ENCODE measurements at places on chromosomes 7 and 10.

DNA sequence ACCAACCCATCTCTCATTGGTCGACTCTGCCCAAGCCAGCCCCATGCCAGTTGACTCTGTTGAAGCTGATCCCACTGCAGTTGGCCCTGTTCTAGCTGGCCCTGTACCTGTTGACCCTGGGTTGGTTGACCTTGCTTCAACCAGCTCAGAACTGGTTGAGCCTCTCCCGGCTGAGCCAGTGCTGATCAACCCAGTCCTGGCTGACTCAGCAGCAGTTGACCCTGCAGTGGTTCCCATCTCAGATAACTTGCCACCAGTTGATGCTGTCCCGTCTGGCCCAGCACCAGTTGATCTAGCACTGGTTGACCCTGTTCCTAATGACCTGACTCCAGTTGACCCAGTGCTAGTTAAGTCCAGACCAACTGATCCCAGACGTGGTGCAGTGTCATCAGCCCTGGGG, 7.4 kb downstream of the PPRC1 start:
- DNase-seq, result no peak

DNA sequence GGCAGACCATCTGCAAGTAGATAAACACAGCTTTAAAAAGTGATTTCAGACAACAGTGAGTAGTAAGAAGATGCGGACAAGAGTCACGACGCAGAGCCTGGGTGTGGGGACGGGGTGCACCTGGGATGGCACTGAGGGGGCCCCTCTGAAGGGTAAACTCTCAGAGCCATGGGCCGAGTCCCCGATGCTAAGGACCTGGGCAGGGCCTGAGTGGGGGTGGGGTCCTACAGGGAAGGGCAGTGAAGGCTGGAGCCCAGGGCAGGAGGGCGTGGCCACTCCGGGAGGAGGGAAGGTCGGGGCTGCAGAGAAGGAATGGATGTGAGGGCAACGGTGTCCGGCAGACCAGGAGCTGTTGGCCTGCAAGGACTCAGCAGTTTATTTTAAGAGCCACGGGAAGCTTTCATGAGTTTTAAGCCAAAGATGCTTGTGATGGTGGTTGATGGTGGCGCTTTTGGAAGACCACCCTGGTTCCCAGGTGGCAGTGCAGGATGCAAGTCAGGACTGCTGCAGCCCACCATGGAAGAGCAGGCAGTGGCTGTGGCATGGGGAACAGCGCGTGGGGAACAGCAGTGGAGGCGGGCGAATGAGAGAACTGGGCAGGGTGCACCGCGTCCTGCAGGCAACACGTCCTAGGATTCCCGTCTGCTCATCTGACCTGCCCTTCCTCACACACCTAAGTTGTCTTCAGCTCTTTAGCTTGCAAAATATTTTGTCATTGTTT, 296.8 kb downstream of the DNAJB6 start:
- DNase-seq, result no peak

DNA sequence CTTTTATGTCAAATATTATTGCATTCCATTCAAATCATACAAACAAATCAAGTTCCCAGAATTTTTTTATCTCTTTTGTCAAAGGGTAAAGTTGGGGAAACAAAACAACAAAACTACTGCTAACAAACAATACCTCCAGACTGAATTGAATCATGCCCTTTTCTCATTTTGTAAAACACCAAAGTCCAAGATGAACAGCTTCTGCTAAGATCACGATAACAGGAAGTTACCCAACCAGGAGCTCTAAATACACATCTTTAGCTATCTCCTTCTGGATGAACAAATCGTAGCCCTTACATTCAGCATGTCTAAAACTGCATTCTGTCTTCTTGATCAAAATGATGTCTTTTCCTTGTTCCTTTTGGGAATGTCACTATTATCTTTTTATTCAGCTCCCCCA, 97.4 kb downstream of the CTTNBP2 start:
- DNase-seq, result no peak

- DNase-seq, result no peak
Measured at GRCh38 chr10:131694781-131695495, 205.9 kb upstream of the PPP2R2D start.

- DNase-seq, result no peak
Measured at GRCh38 chr7:73888959-73889358, 28.0 kb downstream of the TMEM270 start.

- no peak for DNase-seq
Measured at GRCh38 chr7:93219868-93220267, 6.4 kb downstream of the HEPACAM2 start.

DNA sequence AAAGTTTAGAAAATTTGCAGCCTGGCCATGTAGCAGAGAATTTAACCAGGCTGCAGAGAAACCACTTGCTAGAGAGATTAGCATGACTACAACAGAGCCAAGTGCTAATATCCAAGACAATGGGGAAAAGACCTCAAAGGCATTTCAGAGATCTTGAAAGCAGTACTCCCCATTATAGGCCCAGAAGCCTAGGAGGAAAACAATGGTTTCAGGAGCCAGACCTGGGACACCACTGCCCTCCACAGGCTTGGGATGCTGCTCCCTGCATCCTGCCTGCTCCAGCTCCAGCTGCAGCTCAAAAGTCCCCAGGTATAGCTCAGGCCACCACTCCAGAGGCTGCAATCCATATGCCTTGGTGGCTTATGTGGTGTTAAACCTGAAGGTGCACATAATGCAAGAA, 101.5 kb upstream of the TMEM72 start:
- no peak for DNase-seq

GRCh38 chr7:40720416-40720815, 585.6 kb downstream of the SUGCT start:
- DNase-seq, result no peak

Measured in COR-L47 (cell line).